ENCODE measurements at places on chromosomes 2 and 18.

DNA sequence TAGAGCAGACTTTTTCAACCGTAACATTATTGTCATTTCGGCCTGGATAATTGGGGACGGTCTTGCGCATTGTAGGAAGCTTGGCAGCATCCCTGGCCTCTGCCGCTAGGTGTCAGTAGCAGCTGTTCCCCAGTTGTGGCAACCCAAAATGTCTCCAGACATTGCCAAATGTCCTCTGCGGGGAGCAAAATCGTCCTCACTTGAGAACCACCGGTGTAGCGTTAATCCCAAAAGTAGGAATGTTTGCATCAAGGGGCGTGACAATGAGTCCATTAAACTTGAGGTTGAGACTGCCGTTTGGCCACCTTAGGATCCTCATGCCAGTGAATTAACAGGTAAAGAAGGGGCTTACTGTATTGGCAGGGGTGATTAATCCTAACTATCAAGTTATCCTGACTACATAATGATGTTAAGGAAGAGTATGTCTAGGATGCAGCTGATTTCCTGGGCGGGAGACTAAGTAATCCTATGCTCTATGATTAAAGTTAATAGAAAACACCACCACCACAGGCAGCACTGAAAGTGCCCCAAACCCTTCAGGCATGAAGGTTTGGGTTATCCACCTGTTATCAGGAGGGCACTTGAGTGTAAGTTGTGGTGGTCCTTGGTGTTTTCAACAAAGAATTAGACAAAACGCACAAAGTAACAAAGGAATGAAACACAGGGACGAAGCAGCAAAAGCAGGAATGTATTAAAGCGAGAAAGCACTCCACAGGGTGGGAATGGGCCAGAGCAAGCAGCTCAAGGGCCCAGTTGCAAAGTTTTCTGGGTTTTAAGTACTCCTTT, 4.9 kb upstream of the ZC3H8 start:
- DNase-seq: peak; percentile 83

- DNase-seq: no peak
Observed at GRCh38 chr18:55370936-55371335, 217.1 kb downstream of the TCF4 start.

DNA sequence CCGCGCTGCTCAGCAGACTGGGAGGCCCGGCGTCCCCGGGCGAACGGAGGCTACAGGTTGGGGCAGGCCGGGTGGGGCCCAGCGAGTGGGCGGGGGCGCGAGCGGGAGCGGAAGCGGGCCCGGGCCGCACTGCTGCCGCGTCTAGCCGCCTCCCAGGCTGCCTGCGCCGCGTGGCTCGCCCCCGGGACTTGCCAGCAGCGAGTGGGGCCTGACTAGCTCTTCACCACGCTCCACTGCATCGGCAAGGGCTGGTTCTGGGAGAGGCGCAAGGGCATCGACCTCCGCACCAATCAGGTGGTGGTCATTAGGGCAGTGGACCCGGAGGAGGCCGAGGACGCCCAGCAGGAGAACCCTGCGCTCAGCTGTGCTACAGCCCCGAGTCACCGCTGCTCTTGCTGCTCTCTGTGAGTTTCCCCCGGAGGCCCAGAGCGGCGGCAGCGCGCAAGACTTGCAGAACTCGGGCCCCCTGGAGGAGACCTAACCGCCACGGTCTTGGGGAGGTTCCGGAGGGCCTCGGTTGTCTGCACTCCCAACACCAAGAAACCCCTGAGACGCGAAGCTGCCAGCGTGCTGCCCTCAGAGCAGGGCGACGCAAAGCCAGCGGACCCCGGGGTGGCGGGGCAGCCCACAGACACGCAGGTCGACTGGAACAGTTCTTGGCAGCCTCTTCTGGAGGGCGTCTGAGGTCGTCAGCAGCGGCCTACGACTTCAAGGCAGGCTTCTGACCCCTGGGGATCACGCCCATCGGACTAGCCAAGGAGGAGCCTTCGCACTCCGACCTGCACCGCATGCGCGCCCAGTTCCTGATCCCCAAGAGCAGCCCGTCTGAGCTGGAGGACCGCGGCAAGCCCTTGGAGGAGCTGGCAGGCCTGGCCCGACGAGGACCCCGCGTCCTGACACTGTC, 27.2 kb upstream of the PTPN2 start:
- DNase-seq: no peak

- DNase-seq: no peak
Observed at GRCh38 chr2:224780106-224780505, 63.9 kb upstream of the CCDC195 start.

GRCh38 chr2:147631294-147631693, 213.5 kb upstream of the ACVR2A start:
- DNase-seq: no peak

- DNase-seq: no peak
Observed at GRCh38 chr2:20143263-20143662, 81.7 kb downstream of the SDC1 start.

DNA sequence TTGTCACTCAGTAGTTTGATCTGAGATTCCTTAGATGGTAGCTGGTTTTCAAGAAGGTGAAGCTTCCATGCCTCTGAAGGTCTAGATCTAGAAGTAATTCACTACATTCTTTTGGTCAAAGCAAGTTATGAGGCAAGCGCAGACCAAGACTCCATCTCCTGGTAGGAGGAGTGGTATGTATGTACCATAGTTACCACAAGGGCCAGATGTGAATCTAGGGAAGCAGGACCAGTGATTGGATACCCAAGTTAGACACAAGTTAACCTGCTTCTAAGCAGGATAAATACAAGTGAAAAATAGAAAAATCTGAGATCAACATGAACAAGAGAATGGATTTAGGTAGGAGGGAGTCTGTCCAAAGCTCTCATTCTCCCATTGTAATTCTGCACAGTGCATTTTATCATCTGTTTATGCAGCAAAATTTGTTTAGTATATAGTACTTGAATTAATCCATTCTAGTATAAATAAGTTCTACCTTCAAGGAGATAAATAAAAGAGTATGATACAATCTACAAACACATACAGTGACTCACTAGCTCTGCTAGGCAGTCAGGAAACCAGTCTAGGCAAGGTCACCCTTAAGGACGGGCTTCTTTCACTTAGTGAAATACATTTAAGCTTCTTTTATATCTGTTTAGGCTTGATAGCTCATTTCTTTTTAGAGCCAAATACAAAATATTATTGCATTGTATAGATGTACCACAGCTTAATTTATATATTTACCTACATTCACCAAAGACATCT, 14.2 kb upstream of the DOCK10 start:
- no peak for DNase-seq

DNA sequence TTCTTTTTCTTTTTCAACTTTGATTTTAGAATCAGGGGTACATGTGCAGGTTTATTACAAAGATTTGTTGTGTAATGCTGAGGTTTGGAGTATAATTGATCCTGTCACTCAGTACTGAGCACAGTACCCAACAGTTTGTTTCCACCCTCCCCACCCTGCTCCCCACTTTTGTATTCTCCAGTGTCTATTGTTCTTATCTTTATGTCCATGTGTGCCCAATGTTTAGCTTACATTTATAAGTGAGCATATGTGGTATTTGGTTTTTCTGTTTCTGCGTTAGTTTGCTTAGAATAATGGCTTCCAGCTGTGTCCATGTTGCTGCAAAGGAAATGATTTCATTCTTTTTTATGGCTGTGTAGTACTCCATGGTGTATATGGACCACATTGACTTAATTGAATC, 43.1 kb downstream of the RDH14 start:
- DNase-seq: no peak

DNA sequence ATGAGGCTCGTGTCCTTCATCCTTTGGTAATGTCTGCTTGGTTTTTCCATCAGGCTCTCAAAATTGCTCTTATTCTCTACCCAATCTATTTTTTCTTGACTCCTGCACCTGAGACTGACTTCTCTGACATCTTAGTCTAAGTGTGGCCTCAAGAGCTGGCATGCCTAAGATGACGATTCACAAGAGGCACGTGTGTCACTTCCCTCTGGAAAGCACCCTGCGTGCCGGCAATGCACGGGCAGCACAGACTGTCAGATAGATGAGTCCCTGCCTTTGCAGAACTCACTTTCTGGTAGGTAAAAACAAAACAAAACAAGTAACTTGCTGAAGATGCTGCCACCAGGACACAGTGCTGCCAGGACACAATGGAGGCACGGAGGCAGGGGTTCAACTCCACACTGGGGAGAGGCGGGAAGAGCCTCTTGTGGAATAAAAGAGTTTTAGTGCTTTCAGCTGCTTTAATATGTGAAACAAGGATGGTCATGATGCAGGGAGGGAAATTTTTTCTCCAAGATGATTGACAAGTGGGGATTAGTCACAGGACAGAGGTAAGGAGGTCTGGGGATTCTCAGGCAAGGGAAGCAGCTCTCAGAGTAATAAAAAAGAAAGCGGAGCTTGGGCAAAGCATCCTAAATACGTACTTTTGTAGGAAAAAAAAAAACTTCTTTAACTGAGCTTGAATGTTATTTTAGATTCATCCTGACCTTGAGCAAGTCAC, 27.3 kb downstream of the CYB5A start:
- no peak for DNase-seq

Data from uterus (tissue), 4 donors.